Activated gamma-delta T cell treated with Interleukin-2 at 50 U/mL for 16 hours (primary cell): ENCODE measurements at places on chromosomes 2 and 18.

- peak; percentile 51 for DNase-seq
These were observed 13.3 kb upstream of the RAB17 start for GRCh38 chr2:237603718-237604362.

GRCh38 chr2:195494451-195494850 lies 162.6 kb upstream of the SLC39A10 start:
- DNase-seq = no peak

DNA sequence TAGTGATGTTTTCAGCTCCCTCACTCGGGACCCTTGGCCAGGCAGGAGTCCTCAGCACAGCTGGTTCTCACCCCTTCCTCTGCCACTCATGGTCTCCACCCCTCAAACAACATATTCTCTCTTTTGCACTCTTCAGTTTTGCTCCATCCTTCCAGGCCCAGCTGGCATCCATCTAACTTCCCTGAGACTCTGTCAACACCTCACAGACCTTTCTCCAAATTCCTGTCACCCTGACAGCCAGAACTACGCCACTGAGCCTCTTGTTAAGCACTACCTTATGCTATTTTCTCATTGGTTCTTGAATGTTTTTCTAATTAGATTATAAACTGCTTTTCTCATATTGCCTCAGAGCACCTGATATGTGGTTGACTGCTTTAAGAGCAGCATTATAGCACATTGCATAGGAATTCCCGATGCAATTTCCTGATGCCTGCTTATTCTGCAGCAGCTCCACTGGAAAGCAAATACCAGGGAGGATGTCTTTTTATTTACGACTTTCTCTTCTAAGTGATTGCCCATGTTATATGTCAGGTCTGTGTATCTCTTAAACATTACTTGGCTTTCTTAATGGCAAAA lies 12.4 kb upstream of the INO80C start:
- DNase-seq = no peak

DNA sequence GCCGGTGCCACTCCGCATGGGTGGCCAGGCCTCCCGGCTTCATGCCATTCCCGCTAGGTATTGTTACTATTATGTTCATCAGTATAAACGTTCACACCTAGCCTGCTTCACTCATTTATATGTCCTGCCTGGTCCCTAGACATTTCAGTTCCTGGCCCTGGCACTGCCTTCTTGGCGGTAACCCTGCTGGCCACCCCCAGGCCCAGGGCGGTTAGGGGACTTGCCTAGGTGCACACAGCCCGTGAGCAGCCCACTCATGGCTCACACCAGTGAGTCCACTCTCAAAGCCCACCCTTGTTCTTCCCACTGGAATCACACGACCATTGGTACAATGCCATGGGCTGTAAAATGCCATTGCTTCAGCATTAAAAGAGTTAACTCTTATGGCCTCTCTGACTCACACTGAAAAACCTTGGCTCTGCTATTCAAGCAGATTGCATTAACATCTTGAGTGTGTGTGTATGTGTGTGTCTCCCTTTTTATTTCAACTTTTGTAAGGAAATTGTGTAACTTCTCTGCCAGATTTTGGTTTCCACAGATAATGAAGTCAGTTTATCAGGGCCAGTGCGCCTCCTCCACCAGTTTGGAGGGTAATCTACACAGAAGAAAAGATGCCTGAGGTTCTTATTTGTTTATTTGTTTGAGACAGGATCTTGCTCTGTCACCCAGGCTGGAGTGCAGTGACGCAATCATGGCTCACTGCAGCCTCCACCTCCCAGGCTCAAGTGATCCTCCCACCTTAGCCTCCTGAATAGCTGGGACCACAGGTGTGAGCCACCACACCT lies 74.2 kb downstream of the RAB31 start:
- no peak for DNase-seq

DNA sequence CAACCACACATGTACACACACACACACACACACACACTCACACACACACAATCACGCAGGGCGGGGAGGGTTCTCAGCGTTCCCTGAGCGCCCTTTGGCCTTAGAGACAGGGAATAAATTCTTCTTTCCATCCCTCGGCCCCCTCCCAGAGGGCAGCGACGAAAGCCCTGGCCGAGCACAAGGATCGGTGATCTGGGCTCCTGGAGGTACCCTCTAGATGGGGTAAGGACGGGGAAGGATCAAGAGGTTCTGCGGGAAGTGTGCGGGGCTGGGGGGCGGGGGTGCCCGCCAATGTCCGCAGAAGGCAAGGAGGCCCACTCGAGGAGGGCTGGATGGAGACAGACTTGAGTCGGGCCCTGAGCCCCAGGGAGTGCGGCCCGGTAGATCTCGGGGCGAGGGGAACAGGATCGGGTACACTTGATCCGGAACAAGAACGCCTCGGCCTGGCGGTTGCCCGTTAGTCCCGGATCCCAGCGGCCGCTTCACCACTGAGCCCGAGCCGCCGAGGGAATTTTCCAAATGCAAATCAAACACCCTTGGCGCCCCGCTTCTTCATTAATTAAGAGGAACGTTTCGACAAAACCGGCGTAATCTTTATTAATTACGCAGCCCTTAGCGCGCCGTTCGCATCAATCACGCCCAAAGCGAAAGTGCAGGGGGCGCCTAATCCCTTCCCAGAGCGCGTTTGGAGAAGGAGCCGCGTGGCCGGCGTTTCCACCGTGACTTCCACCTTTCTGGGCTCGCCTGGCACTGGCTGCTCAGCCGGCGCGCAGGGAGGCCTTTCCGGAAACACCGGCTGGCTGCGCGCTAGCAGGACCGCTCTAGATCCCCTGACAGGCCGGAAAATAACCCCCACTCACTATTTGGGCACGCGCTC lies 7.0 kb upstream of the PAX3 start:
- DNase-seq = no peak

DNA sequence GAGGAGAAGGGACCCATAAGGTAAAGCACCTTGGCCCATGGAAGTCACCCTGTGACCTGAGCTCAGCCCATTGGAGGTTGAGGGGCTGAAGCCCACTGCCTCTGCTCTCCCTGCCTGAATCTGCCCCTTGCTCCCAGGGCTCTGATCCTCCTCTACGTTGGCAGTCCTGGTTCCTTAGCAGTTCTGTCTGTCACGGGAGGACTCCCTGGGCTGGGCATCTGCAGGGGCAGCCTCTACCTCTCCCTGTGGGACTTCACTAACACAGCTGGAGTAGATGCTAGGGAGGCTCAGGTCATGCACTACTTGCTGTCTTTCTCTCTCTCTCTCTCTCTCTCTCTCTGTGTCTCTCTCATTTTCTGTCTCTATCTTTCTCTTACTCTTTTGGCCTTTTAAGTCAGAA lies 8.7 kb downstream of the GYPC start:
- no peak for DNase-seq

GRCh38 chr2:23178396-23178795 lies 206.6 kb upstream of the KLHL29 start:
- DNase-seq = no peak

DNA sequence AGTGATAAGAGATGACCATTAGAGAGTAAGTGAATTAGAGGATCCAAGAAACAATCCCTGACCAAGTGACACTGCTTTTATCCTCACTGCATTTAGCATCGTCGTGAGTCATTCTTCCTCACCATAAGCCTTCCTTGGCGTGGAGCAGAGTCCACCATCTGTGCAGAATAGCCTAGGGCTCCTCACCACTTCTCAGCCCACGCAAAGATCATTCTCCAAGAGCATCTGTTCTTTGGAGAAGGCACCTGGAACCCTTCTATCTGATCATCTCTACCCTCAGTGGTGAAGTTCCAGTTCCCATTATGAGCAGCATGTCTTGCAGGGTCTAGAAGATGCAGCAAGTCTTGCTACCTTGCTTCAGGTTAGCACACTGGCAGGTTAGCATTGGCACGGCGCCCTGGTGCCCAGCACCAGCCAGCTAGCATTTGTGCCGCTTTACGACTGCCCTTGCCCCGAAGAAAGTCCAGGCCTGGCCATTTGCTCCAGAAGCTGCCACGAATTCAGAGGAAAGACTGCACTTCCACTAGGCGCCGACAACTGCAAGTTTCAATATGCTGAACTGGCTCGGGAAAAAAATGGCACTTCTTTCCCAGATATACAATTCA lies 225.8 kb downstream of the TTC32 start:
- DNase-seq = no peak

- DNase-seq = no peak
These were observed 785.7 kb upstream of the GYPC start for GRCh38 chr2:125870264-125870663.

DNA sequence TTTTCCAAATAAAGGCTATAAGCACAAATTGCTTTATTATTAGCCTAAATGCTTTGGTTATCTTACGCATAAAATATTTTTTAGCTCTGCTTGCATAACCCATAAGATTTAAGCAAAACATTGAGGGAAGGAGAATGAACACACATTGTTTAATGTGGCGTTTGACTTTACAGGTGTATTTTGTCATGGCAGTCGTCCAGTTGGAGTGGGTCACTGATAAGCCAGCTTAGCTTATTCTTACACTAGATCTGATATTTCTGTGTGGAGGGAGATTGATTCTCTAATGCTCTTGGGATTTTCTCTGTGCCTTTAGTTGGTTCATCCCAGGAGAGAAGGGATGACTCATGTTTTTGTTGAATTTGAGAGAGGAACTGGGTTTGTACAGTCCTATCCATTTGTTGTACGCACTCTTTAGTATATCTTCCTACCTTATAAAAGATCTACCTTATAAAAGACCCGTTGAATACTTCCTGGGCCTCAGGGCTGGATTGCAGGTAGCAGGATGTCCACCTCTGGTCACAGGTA lies 47.5 kb upstream of the ACYP2 start:
- no peak for DNase-seq

GRCh38 chr2:62196278-62196901 lies 475 bp downstream of the B3GNT2 start:
- DNase-seq = peak; percentile 59
